Anterior cingulate cortex (tissue), 58 donors: ENCODE measurements at places on chromosomes 12 and 14.

GRCh38 chr14:66240105-66240504 is 246.1 kb upstream of the CCDC196 start:
- DNase-seq, result no peak

- no peak for DNase-seq
Measured at GRCh38 chr12:87848248-87848868, 180.8 kb downstream of the C12orf50 start.

- DNase-seq, result no peak
Measured at GRCh38 chr12:94267921-94268471, 119.6 kb downstream of the PLXNC1 start.

- no peak for DNase-seq
Measured at GRCh38 chr14:101922866-101923265, 41.5 kb upstream of the DYNC1H1 start.

DNA sequence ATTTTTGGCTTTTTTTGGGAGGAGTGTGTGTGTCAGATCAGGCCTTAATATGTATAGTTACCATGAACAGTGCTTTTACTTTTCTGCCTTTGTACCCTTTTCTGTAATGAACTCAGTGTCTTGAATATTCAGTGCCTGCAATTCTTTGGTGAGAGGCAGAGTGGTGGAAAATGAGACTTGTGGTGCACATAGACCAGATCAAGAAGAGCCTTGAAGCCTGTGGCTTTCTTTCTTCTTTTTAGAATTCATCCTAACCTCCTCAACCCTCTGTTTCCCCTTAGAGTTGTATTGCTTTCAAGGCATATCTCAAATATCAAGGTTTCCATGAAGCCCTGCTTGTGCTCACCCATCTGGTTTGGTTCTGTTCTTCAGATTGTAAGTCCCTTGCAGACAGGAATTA is 2.6 kb downstream of the YLPM1 start:
- DNase-seq, result no peak

- DNase-seq, result no peak
Measured at GRCh38 chr14:96049932-96050331, 10.8 kb downstream of the C14orf132 start.

- DNase-seq, result no peak
Measured at GRCh38 chr12:51821440-51822260, 26.9 kb downstream of the FIGNL2 start.

DNA sequence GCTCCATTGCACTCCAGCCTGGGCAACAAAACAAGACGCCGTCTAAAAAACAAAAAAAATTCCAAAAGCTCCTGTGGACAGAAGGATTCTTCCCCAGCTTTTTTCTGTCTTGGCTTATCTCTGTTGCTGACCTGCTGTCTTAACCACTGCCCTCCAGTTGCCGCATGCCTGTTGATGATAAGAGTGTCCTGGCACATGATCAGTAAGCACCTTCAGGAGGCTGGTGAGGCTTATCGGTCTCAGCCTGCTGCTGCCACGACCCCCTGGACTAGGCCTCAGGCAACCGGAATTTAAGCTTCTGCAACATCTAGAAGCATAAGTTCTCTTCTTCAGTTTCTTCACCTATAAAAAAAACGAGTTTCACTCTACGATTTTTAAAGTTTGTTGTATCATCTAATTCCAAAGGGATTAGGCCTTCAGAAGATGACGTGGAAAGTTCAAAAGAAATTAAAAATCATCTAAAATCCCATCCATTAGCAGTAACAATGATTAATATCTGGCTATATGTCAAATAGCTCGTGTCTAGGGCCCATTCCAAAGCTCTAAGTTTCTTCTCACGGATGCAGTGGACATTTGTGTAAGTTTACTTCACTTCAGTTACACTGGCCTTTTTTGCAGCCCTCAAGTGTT is 46.4 kb downstream of the RESF1 start:
- DNase-seq, result no peak
